ENCODE measurements at places on chromosomes 12 and 14.

GRCh38 chr14:71789005-71789404 lies 143.2 kb upstream of the RGS6 start:
- no peak for DNase-seq

GRCh38 chr14:93976477-93977057 lies at the start of gene ASB2:
Gene ASB2 (minus strand): TSS chr14:93976570. CDS start chr14:93964539, 12,031 bp downstream.
- DNase-seq, result no peak

DNA sequence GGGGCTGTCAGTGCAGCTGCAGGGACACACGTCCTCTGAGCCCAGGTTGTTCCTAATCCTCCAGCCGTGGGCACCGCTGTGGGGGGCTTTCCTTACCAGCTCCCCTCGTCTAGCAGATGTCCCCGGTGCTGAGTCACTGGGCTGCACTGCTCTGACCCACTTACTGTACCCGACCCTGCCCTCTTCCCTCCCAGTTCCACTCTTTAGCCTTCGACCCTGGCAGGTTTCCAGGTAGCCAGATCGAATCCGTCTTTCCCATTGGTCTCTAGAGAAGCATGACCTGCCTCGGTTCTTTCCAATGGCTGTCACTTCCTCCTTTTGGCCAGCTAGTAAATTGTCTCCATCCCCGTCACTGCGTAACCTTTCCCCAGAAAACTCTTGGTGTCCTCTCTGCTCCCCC lies 48.4 kb downstream of the ELK3 start:
- DNase-seq, result no peak

GRCh38 chr14:55843718-55844403 lies 263.9 kb downstream of the KTN1 start:
- DNase-seq, result no peak

DNA sequence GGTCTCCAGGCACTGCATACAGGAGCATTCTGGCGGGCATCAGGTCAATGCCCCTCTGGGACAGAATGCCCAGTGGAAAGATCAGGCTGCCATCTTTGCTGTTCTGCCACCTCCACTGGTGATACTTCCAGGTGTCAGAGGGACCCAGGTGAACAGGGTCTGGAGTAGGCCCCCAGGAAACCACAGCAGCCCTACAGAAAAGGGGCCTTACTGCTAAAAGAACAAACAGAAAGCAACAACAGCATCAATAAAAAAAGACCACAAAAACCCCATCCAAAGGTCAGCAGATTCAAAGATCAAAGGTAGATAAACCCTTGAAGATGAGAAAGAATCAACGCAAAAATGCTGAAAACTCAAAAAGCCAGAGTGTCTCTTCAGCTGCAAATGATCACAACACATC lies 15.9 kb downstream of the GLIPR1L1 start:
- DNase-seq, result no peak

- DNase-seq, result no peak
Measured at GRCh38 chr14:80705241-80705980, 236.1 kb downstream of the CEP128 start.

DNA sequence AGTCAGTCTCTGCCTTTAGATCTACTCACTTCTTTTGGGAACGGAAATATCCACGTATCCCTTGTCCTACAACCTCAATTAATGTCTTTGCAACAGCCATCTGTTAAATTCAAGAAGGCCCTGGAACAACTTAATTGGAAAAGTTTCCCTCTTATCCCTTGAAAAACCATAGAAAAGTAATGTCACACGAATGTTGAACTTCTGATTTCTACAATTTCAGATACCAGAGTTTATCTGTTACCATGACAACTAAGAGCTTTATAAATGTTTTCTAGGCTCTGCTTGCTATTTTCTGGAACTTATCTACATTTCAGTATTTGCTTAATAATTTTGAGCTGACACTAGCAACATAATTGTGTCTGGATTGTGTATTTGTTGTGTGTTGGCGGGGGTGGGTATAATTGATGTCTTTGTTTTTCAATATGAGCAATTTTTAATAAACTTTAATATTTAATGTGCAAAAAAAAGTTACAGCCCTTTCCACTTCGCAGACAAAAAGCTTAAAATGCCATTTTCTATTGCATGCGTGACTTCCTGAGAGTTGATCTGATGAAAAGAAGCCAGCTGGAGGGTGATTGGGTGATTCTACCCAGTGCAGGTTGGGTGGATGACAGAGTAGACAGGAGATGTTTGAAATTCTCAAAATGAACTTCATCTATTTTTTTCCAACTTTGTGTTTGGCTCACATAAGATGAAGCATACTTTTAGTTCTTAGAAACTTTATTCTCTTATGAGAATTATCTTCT lies 11.8 kb upstream of the EDDM3A start:
- DNase-seq, result no peak

DNA sequence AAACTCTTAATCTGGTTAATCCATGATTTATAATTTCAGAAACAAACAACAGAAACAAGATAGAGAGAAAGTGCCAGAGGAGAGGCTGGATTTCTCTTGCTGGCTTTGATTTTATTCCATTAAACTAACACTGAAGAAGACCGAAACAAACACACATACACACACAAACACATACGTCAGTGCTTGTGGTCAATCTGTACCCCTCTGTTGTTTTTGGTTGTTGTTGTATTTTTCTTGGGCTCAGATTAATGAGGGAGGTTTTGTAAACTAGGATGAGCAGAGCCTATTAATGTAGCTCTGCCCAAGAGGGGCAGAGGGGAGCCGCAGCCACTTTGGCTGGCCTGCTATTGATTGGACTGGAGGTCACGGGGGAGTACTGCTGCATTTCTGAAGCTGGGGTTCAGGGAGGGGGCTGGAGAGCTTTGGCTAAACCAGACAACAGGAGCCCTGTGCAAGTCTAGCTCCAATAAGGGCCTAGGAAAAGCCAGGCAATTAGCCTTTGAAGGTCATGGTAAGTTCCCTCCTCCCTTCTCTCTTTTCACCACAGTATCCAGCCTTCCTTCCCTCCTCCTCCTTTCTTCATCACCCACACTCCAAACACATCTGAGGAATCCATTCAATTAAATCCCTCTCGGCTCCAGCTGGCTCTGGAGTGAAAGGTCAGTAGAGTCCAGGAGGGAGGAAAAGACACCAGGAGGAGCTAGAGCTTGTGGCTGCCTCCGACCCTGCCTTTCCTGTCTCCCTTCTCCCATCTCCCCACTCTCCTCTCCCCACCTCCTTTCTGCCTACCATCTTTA lies 344.1 kb upstream of the LMO3 start:
- no peak for DNase-seq

GRCh38 chr12:108392284-108392683 lies 53.2 kb upstream of the CMKLR1 start:
- DNase-seq, result no peak

- peak; percentile 61 for DNase-seq
Measured at GRCh38 chr14:72457641-72458040, 436.3 kb downstream of the DPF3 start.

DNA sequence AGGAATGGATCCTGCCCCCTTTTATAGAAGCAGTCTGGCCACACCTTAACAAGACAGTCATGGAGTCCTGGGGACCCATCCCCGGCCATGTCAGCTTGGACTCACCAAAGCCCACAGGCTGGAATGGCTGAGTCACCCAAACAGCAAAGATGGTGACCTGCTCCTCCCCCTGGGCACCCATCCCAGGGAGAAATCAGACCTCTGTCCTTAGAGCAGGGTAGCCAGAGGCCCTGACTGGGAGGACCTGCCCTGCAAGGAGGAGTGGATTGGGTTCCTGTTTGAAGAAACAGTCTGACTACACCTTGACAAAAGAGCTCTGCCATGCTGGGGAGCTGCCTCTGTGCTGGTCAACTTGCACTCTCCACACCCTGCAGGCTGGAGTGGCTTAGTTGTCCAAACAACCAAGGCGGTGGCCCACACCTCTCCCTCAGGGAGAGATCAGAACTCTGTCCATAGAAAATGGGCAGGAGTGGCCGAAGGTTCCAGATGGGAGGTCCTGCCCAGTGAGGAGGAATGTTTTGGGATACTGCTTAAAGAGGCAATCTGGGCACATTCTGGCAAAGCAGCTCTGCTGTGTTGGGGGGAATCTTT lies 16.6 kb downstream of the MGP start:
- peak; percentile 56 for DNase-seq

- DNase-seq, result no peak
Measured at GRCh38 chr14:88668448-88669116, 105.7 kb downstream of the ZC3H14 start.

DNA sequence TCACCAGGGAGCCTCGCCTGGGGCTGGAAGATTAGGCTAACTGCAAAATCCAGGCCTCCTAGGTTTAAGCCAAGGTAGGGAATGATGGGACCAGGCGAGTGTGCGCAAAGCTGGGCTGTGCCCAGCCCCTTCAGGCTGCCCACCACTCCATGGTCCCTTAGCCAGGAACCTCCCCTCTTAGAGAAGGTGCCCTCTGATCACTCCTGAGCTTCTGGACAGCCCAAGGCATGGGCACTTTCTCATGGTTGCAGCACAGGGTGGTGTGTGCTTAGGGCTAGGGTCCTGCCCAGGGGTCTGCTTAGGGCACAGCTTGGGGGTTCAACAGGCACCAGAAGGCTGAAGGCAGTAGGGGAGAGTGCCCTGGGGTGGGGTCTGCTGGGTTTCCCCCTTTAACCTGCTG lies 69.0 kb downstream of the PRIMA1 start:
- no peak for DNase-seq

GRCh38 chr14:85587151-85587711 lies 57.3 kb downstream of the FLRT2 start:
- peak; percentile 58 for DNase-seq

DNA sequence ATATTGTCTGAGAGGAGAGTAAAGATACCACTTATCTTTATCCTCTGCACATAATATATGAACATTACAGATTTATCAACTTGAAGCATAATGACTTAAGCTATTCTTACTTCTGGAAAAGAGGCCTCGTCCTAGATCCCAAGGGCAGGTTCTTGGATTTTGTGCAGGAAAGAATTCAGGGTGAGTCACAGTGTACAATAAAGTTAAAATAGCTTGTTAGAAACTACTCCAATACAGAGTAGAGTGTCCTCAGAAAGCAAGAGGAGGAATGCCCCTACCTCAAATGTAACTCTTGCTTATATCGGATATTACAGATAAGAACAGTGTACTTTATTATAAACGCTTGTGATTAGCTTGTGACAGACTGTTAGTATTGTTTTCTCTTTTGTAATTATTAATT lies 41.9 kb upstream of the ABCC9 start:
- DNase-seq, result no peak

- DNase-seq, result no peak
Measured at GRCh38 chr12:118900993-118901392, 80.3 kb upstream of the SRRM4 start.

- peak; percentile 93 for DNase-seq
Measured at GRCh38 chr12:94172973-94173372, 24.6 kb downstream of the PLXNC1 start.

DNA sequence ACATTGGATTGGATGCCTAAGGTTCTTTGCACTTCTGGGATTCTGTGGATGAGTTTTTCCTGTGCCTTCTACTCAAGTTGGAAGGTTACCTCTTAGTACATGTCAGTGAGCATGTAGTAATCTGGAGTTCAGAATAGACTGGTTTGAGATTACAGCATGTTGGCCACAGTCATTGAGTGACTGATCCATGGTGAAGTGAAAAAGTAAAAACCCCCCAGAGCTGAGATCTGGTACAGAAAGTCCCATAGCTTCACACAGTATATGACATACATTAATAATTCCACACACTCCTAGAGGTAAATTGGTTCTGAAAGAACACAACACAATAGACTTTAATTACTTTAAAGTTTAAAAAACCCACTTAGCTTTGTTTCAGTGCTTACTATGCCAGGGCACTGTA lies 11.9 kb upstream of the CCND2 start:
- DNase-seq, result no peak

DNA sequence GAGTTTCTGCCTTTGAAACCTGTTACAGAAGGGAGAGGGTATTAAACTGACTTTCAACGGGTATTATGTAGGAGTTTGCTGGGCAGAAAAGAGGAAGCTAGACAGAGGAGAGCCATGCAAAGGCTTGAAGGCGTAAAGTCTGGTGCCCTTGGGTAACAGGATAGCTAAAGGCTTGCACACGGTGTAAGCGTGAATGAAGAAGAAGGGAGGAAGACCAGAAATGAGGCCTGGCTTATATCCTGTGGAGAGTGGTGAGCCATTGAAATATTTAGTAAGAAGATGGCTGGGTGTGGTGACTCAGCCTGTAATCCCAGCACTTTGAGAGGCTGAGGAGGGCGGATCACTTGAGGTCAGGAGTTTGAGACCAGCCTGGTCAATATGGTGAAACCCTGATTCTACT lies 22.6 kb downstream of the SUDS3 start:
- no peak for DNase-seq

GRCh38 chr12:94898388-94898787 lies 105.1 kb downstream of the NDUFA12 start:
- DNase-seq, result peak; percentile 11

- no peak for DNase-seq
Measured at GRCh38 chr12:66441905-66442559, 139.7 kb downstream of the HELB start.

- no peak for DNase-seq
Measured at GRCh38 chr14:28879573-28879996, 113.0 kb downstream of the FOXG1 start.

- DNase-seq, result no peak
Measured at GRCh38 chr14:90504643-90505042, 107.8 kb downstream of the CALM1 start.

GRCh38 chr14:26594148-26594547 lies 3.7 kb downstream of the NOVA1 start:
- no peak for DNase-seq

GRCh38 chr14:68140076-68140741 lies 320.6 kb downstream of the RAD51B start:
- DNase-seq, result peak; percentile 93

DNA sequence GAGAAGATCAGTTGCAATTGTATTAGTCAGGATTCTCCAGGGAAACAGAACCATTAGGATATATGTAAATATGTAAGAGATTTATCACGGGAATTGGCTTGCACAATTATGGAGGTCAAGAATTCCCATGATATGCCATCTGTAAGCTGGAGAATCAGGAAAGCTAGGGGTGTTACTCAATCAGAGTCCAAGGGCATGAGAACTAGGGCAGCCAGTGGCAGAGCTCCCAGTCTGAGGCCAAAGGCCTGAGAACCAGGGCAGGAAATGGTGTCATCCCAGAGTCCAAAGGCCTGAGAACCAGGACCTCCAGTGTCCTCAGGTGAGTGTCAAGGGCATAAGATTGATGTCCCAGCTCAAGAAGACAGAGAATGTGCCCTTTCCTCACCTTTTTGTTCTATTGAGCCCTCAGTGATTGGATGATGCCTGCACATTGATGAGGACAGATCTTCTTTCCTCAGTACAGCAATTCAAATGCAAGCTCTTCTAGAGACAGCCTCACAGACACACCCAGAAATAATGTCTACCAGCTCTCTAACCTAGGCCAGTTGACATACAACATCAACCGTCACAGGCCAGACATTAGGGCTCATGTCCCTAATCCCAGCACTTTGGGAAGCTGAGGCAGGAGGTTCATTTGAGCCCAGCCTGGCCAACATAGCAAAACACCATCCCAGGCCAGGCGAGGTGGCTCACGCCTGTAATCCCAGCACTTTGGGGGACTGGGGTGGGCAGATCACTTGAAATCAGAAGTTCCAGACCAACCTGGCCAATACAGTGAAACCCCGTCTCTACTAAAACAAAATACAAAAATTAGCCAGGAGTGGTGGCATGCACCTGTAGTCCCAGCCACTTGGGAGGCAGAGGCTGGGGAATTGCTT lies 34.9 kb upstream of the ZNF740 start:
- DNase-seq, result peak; percentile 73

GRCh38 chr12:52020539-52021336 lies 14.0 kb downstream of the TAMALIN start:
- DNase-seq, result peak; percentile 48

- peak; percentile 37 for DNase-seq
Measured at GRCh38 chr14:90483571-90483974, 86.7 kb downstream of the CALM1 start.
